ENCODE measurements at places on chromosomes 11 and 22.

- DNase-seq, result no peak
These were observed 32.4 kb downstream of the TTC28 start for GRCh38 chr22:28647216-28647615.

- no peak for DNase-seq
These were observed 101.4 kb downstream of the ZBTB16 start for GRCh38 chr11:114160894-114161293.

- DNase-seq, result no peak
These were observed 16.1 kb upstream of the OR52H1 start for GRCh38 chr11:5564259-5565019.

GRCh38 chr11:122796128-122796717 is 42.1 kb upstream of the CRTAM start:
- DNase-seq, result no peak

GRCh38 chr11:96026310-96026709 is 102.4 kb upstream of the MTMR2 start:
- DNase-seq, result no peak

DNA sequence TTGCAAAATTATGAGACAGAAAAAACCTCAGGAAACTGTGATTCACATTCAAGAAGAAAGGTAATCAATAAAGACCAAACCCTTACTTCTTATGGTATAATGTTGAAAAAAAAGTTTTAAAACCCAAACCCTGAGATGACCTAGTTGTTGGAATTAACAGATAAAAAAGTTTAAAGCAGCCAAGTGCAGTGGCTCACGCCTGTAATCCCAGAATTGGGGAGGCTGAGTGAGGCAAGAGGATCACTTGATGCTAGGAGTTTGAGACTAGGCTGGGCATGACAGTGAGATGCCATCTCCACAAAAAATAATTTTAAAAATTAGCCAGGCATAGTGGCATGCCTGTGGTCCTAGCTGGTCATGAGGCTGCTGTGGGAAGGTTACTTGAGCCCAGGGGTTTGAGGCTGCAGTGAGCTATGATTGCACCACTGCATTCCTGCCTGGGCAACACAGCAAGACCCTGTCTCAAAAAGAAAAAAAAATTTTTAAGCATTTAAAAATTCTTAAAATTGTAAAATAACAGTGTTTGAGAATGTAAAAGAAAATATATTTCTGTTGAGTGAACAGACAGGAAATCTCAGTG is 85.1 kb downstream of the EFCAB6 start:
- DNase-seq, result no peak

- DNase-seq, result no peak
These were observed 224.4 kb upstream of the SESN3 start for GRCh38 chr11:95455228-95455970.

GRCh38 chr11:118715837-118716260 is 36.4 kb upstream of the TREH start:
- no peak for DNase-seq

DNA sequence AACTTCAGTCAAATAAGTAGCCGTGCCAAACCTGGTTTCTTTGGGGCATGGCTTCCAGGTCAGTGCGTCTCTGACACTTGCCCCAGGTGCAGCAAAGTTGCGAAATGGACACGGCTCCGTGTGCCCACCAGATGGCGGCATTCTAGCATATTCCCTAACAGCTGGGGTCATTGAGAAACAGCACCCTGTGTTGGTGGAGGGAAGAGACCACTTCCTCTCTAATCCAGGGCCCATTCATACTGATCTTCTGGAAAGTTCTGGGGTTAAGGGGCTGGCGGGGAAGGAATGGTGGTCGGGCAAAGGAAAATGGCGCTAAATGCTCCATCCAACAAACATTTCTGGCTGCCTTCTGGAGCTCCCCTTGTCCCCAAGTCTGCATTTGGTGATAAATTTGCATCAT is 141.2 kb upstream of the TIMP3 start:
- DNase-seq, result no peak

DNA sequence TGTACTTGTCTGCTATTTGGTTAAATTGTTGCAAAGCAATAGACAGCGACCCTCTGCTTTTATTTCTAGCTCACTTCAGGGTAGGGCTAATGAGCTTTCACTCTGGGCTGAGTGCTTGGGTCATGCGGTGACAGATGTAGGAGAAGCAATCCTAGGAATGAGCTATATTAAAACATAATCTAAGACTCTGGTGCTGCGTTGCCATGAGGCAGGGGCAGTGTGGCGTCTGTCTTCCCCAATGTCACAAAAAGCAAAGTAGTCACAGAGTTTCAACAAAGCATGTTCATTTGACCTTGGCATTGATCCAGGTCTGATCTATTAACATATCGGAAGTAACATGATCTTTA is 55.5 kb upstream of the GRAMD1B start:
- no peak for DNase-seq

DNA sequence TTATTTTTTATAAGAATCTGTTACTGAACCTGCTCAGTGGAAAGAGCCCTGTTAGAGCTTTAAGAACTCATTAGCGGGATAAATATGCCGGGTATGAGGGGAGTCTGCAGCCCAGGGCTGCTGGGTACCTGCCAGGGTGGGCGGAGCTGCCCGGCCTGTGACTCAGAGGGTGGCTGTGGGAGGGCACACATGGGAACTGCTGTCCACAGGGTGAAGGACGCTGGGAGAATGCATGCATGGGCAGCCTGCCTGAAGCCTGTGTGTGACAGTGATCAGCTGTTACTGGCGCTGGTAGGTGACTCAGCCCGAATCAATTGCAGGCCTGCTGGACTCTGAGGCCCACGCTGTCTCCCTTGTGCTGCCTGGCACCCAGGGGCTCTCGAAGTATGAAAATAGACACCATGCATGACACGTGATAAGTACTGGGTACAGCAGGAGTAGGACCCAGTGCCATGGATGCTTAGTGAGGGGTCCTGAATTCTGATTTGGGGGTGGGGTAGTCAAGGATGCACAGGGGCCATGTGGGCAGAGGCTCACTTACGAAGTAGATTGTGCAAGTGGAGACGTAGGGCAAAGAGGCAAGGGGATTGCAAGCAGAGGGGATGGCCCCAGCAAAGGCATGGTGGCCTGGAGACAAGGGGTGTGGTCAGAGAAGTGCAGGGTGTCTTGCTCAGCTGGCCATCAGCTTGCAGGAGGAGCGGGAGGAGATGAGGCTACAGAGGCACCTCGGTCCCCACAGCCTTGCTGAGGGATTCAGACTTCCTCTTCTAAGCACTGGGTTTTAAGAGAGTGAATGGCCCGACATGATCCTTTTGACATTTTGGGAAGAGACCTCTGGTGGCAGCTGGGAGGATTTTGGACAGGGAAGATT is 36.5 kb downstream of the GRIK4 start:
- DNase-seq, result no peak

- no peak for DNase-seq
These were observed 105.3 kb downstream of the RCN1 start for GRCh38 chr11:32196137-32196536.

GRCh38 chr11:2687782-2688191 is 12.0 kb downstream of the KCNQ1OT1 start:
- no peak for DNase-seq

DNA sequence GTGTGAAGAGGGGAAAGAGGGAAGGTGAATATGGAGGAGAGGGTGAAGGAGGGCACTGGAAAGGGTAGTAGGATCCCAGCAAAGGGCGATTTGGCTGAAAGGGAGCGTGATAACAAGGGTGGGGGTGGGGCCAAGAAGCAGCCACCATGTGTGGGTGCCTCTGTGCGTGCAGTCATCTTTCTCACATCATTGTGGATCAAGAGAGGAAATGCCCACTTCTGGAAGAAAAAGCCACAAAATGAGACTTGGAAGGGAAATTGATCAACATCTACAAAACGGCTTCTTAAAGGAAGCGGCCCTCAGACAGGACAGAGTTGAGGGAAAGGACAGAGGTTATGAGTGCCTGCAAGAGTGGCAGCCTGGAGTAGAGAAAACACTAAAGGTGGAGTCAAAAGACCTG is 1.2 kb upstream of the CXCR5 start:
- DNase-seq, result no peak

DNA sequence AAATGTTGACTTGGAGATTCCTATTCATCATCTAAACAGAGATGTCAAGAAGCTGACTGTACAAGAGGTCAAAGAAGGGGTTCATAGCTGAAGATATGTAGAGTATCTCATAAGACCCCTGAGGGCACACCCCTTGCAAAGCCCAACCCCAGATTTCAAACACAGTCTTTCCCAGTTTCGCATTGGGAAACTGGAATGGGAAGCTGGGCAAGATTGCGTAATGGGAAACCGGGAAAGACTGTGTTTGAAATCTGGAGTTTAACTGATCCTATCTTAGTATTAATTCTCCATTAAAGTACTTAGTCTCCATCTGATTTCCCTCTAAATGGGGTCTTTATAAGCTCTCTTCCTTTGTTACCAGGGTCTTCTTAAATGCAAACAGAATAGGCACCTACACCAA is 99.5 kb downstream of the FAM76B start:
- no peak for DNase-seq

DNA sequence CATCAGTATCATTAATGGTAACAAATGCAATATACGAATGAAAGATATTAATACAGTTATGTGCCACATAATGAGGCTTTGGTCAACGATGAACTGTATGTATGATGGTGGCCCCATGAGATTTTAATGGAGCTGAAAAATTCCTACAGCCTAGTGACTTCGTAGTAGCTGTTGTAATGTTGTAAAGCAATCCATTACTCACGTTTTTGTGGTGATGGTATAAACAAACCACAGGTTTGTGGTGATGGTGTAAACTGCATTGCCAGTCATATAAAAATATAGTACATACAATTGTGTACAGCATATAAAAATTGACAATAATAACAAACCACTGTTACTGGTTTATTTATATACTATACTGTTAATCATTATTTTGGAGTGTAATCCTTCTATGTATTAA is 27.4 kb upstream of the GRIA4 start:
- no peak for DNase-seq

- DNase-seq, result no peak
These were observed 5.2 kb downstream of the GRIK4 start for GRCh38 chr11:120516461-120517389.

DNA sequence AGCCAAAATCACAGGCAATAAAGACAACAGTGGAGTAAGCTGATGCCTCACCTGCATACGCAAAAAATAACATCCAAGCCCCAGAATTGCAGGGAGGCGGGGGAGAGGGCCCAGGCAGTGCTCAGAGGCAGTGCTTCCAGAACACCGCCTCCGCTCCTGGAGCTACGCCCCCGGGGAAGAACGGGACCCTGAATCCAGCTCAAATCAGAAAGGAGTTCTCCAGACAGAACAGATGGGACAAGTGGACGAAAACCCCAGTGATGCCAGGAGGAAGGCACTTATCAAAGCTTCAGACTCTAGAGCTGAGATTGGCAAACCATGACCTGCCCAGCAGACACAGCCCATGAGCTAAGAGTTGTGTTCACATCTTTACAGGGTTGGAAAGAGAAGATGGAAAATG is 683.9 kb downstream of the TBC1D22A start:
- no peak for DNase-seq

GRCh38 chr11:35035894-35036408 is 103.0 kb upstream of the CD44 start:
- no peak for DNase-seq

GRCh38 chr11:102620818-102621561 is 4.1 kb downstream of the MMP20 start:
- DNase-seq, result no peak

- DNase-seq, result no peak
These were observed 12.8 kb downstream of the BCL9L start for GRCh38 chr11:118912742-118913410.

DNA sequence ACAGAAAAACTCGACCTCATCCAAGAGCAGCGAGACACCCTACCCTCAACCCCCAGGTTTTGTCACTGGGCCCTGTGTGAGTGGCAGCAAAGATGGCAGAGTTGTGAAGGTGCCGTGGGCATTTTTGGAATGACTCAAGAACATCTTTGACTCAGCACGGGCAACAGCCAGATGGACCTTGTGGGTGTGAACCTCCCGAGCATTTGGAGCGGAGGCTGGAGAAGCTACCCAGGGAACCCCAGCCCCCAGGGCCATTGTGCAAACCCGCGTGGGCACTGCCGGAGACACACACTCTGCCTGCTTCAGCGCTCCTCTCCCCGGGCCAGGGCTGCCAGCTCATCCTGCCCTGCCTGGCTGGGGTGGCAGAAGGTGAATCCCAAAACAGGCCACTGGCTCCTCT is 66.1 kb downstream of the PANX1 start:
- DNase-seq, result no peak

GRCh38 chr11:46356924-46357482 is 9.7 kb downstream of the DGKZ start:
- DNase-seq, result no peak
